ENCODE measurements at places on chromosomes 5 and 9.

- no peak for DNase-seq
Measured at GRCh38 chr5:93100976-93101375, 480.0 kb downstream of the NR2F1-AS1 start.

- DNase-seq, result no peak
Measured at GRCh38 chr5:99133921-99134320, 205.1 kb upstream of the CHD1 start.

- DNase-seq, result no peak
Measured at GRCh38 chr5:128213340-128213739, 129.8 kb downstream of the SLC12A2 start.

DNA sequence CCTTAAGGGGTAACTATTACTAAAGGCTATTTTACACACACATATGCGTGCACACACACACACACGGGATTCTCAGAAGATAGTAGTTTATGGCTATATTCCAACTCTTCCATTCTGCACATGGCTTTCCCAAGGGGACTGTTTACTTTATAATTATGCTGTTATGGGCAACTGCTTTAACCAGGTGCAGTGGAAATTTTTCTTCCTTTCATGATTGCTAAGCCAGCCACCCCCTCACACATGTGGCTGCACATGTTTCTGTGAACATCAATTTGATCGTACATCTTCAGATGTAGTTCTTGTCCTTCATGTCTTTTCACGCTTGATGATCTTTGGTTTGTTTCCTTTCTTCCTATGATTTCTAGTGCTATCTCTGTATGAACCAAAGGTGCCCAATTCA is 37.0 kb downstream of the MRPS30 start:
- DNase-seq, result no peak

- DNase-seq, result no peak
Measured at GRCh38 chr5:137699336-137700281, 36.3 kb downstream of the KLHL3 start.
